Amygdala (tissue), 56 donors: ENCODE measurements at places on chromosomes 11 and 22.

DNA sequence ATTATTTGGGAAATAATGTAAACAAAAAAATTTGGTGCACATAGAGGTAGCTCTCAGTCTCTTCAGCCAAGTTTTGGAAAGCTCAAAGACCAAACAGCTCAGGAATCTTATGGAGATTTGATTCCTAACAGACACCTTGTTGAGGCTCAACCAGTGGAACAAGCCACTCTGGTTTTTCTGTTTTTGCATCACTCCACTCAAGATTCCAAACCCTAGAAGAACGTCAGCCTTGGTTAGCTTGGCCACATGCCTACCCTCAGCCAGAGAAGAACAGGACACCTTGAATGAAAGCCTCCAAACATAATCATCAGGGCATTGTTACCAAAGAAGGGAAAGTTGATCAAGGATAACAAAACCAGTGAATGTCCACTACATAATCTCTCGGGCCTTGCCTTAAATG is 3.8 kb upstream of the SMCO4 start:
- no peak for DNase-seq

DNA sequence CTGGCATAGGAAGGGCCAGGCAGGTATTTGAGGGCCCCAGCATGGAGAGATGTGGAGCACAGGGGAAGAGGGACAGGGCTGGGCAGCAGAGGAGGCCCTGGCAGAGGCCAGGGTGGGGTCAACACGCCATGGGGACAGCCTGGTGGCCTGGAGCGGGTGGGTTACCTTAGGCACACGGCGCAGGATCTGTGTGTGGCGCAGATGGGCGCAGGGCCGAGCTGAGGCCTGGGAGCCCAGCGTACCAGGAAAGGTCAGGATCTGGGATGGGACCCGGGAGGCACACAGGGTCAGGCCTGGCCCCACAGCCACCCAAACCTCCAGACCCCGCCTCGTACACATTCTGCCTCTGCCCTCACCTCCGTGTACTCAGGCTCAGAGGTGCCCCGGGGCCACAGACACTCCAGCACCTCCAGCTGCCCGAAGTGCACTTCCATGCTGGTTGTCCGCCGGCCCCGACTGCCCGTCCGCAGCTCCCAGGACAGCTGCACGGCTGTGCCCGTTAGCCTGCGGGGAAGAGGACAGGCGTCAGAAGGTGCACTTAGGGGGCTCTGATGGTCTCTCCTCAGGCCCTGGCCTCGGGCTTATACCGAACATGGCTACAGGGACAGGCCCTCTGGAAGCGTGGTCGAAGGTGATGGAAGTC is 6.4 kb downstream of the ATG2A start:
- DNase-seq = no peak

- peak; percentile 22 for DNase-seq
Observed at GRCh38 chr11:6635082-6635932, 16.1 kb upstream of the TPP1 start.

- no peak for DNase-seq
Observed at GRCh38 chr11:80512491-80512890, 1071.7 kb upstream of the TENM4 start.

- no peak for DNase-seq
Observed at GRCh38 chr11:35111161-35112055, 27.6 kb upstream of the CD44 start.

DNA sequence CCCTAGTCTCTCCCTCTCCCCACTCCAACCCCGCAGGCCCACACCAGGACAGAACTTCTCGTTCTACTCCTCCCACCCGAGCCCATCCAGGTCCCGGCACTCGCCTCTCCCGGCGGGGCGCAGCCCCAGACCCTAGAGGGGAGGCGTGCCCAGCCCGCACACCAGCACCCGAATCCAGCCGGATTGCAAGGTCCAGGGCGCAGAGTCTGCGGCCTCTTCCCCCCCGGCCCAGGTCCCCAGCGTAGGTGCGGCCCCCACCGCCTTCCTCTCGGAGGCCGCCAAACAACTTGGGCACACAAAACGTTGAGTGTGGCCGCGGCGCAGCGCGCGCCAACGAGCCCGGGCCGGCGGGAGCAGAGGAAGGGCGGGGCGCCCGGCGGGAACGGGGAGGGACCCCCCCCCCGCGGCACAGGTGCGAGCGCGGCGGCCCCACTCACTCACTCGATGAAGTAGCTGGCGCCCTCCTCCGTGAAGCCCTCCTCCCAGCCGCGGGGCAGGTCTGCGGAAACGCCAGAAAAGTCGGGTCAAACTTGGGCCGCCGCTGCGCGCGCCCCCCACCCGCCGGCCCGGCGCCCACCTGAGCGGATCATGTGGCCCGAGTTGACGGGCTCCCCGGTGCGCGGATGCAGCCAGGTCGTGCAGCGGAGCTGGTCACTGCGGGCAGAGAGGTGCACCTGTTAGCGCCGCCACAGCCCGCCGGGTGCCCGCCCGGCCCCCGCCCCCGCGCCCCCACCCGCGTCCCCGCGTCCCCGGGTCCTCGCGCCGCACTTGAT is 480 bp downstream of the PLEKHA7 start:
- DNase-seq = no peak

DNA sequence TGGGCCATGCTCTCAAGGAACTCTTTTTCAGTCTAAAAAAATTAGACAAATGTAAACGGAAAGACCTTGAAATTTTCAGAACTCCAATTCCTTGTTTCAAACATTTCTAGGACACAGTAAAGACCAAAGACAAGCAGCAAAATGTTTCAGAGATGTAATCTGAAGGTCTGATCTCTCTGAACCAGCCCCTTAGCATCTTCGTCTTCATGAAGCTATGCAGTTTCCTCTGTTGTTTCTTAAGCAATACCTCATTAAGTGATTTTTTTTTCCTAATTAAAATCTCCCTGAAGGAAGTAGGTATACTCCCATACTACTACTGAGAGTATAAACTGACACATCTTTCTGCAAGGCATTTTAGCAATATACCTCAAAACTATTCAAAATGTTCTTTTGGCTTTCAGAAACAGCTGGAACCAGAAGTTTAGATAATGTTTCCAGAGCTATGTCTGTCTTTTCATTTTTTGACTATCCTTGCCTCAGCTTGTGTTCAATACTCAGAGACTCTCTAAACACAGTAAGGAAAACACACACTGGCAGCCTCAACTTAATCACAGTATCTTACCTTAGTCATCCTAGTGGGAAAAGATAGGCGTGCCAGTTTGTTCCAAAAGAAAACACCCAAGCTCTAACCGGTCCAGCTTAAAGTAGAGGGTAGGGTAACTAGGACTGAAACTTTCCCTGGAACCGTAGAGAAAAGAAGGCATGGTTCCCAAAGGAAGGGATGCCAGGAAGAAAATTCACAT is 25.1 kb downstream of the SBF2 start:
- DNase-seq = no peak

DNA sequence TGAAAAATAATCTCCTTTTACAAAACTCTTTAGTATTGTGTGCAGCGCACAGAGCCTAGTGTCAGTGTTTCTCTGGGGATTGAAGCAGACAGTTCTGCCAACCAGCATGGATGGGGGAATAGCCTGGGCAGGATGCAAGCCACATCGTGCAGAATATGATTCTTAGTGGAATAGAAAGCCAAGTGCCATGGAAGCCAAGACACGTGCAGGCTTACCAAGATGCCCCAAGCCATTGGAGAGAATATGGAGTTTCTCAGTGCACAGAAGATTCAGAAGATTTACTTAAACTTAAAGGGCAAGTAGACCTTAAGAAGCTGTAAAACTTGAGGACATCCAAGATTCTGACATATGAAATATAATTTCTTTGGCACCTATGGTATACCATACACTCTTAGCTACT is 917.6 kb downstream of the NTM start:
- no peak for DNase-seq

GRCh38 chr11:62015615-62016014 is 48.2 kb upstream of the FTH1 start:
- no peak for DNase-seq

DNA sequence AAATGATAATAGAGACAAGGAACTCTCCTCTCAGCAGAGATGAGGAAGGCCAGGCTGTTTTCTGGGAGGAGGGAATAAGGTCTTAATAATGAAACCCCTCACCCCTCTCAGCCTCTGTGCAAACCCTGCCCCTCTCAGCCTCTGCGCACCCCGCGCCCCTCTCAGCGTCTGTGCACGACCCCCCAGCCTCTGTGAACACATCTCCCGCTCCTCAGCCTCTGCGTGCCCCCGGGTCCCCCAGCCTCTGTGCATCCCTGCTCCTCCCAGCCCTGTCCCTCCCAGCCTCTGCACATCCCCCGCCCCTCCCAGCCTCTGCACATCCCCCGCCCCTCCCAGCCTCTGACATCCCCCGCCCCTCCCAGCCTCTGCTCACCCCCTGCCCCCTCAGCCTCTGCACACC is 837.8 kb downstream of the TBC1D22A start:
- DNase-seq = no peak

DNA sequence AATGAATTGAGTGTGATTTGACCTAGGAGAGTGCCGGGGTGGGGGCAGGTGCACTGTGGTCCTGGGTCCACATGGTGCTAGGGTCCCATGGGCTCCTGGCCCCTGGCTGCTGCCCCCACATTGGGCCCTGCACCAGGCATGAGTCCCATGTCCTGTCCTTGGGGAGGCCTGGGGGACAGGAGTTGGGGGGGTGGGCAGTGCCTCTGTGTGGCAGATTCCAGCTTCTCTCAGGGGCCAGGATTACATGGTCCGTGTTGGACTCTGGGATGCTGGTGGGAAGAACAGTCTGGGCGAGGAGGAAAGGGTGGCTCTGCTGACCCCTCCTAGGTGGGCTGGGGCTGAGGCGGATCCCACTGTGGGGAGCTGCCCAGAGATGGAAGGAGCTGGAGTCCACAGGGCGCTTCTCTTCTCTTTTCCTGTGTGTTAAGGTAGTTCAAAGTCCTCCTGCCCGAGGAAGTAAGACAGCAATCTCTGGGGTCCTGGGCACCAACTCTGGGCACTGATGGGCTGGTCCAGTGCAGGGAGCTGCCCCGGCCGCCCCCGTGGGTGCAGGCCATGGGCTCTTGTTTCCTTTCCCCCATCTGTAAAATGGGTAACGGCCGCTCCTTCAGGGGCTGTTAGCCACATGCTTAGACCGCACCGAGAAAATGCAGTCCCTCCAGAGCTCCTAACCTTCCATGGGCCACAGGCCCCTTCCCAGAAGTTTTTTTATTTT is 19.8 kb downstream of the KCNQ1 start:
- DNase-seq = no peak

DNA sequence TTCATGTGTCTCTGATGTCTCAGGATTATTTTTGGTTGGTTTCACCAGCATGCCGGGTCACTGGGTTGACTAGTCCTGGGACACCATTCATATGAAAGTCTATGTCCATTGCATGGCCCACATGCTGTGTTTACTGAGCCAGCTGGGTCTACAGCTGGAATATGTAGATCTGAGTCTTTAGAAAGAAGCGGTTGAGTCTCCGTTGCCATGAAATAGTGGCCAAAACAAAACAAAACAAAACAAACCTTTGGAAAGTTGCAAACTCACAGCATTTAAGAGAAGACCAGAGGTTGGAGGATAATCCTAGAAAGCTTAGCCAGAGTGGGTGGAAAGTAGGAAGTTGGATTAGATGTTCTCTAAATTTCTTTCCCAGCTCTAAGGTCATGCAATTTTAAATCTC is 191.8 kb upstream of the NTM start:
- DNase-seq = no peak

DNA sequence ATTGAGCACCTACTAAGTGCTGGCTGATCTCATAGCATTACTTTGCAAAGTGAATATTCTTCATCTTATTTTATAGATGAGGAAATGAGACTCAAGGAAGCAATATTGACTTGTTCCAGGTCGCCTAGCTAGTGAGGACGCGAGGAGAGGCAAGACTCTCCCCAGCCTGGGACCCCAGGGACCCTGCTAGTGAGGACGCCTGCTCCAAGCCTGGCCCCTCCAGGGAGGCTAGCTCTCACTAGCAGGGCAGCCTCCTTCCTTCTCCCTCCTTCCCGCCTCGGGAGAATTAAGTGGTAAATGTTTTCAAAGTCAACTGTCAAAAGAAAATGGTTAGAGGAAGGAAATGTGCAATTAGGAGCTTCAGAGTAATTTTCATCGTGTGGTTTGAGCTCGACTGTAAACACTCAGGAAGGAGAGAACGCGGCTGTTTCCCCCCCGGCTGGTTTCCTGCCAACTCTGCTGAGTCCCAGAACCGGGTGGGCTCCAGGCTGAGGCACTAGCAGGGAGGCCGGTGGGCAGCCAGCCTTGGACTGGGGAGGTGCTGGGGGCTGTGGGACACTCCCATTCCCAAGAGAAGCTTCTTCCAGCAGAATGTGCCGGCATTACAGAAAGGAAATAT is 17.9 kb downstream of the MYEOV start:
- DNase-seq = no peak

DNA sequence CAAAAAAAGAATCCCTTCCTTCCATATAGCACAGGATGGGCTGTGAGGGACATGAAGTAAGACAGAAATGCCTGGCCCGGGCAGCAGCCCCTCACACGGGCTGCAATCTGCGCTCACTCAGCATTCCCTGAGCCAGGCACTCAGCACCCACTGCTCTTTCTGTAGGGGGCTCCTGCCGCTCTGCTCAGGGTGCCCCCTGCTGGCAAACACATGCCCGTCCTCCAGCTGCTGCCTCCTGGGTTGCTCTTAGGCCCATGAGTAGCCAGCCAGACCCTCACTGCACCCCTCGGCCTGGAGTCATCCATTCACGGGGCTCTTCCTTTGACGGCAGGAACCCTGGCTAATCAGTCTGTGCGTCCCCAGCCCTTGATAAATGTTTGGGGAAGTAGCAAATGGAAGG is 6.9 kb downstream of the MCAT start:
- no peak for DNase-seq

GRCh38 chr11:86765203-86765602 is 35.1 kb upstream of the PRSS23 start:
- no peak for DNase-seq

- DNase-seq = no peak
Observed at GRCh38 chr11:2097356-2097997, 41.7 kb downstream of the IGF2 start.

- no peak for DNase-seq
Observed at GRCh38 chr11:59011655-59012397, 72.5 kb downstream of the GLYATL1 start.

GRCh38 chr11:15723966-15724365 is 609.2 kb downstream of the INSC start:
- DNase-seq = no peak

DNA sequence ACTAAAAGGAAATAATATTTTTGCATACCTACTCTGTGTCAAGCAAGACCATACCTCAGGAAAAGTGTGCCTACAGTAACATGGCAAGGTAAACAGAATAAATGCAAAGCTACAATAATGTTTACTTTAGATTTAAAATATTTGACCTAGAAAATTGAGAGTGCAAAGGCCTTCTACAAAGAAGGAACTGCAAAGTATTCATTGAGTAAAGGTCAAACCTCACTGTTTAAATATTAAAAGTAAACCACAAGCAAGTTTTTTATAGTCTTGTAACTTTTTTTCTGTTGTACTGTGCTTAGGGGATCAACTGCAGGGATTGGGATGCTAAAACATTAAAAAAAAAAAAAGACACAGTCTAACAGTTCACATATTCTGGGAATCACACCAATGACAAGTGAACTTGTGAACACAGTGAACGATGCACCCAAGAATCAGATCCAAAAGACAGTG is 48.8 kb downstream of the CWF19L2 start:
- no peak for DNase-seq

DNA sequence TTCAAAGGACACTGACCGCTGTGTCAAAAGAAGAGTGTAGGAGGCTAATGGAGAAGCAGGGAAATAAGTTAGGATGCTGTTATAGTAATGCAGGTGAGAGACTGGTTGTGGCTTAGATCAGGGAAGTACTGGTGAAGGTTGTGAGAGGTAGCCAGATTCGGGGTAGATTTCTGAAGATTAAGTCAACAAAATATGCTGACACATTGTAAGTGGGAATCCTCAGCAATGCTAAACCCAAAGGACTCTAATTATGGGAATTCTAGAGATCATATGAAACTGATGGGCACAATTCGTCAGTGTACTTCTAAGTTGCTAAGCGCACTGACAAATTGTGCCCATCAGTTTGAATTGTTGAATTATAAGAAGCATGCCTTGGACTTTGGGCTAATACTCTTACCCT is 10.0 kb downstream of the ZNF143 start:
- DNase-seq = no peak
